Inflammatory macrophage (primary cell): ENCODE measurements at places on chromosomes 6 and 20.
A peak's percentile ranks its signal among the peaks of the same experiment; 100 is the strongest.

GRCh38 chr6:89975991-89976693, 81.9 kb downstream of the GJA10 start:
- DNase-seq, result no peak

- no peak for DNase-seq
These were observed 2.7 kb downstream of the MYCT1 start for GRCh38 chr6:152700427-152700826.

GRCh38 chr20:57838670-57839151, 128.9 kb upstream of the PMEPA1 start:
- no peak for DNase-seq

DNA sequence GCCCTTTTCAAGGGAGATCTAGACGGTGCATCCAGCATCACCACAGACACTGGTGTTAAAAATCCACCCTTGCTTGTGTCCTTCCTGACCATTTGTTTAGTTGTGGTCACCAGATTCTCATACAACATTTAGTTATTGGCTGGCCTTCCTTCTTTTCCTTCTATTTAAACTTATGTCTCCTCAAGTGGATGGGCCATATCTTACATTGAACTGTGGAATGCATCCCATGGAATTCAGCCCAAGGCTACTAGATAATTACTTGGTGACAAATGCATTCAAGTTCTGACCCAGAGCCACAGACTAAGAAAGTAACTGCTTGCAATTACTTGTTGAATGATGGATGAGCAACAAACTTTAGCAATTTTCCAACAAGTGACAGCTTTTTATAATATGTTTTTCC, 198.9 kb upstream of the SSTR4 start:
- DNase-seq, result no peak

GRCh38 chr20:2379511-2380229, 1.0 kb upstream of the TGM6 start:
- DNase-seq, result peak; percentile 35

GRCh38 chr6:170107606-170108222, 183.2 kb downstream of the DLL1 start:
- DNase-seq, result no peak

- DNase-seq, result peak; percentile 8
These were observed 72.4 kb downstream of the HFE start for GRCh38 chr6:26159357-26160273.

GRCh38 chr6:43718387-43719105, 31.0 kb upstream of the MRPS18A start:
- no peak for DNase-seq

DNA sequence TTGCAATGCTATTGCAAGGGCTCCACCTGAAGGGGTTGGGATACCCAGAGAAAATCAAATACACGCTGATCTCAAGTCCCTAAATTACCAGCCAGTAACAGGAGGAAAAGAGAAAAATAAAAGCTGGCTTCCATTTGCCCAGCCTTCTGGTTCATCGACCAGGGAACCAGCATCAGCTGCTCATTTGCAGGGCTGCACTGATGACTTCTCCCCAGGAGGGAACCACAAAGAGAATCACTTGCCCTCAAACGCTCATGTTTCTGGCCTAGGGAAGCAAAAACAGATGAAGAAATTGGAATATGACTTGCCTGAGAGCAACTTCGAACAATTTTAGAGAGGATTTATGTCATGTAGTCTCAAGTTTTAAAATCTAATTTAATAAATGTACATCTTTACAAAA, 119.7 kb downstream of the SH3BGRL2 start:
- no peak for DNase-seq

- DNase-seq, result no peak
These were observed 430.1 kb upstream of the SLC35B3 start for GRCh38 chr6:8865451-8865850.

- no peak for DNase-seq
These were observed 74.3 kb downstream of the RPS12 start for GRCh38 chr6:132888701-132889100.

DNA sequence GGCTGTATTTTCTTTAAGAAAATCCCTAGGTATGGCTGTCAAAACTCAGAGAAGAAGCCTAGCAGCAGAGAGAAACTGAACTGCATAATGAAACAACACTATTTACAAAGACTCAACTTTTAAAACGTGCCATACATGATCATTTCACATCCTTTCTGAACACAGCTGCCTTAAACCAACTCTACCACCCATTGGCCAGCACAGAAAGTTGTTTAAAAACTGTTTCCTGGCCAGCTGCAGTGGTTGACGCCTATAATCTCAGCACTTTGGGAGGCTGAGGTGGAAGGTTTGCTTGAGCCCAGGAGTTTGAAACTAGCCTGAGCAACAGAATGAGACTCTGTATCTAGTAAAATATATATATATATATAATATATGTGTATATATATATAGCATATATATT, 336.4 kb upstream of the SOX4 start:
- no peak for DNase-seq

GRCh38 chr6:138945354-138945753, 42.7 kb downstream of the REPS1 start:
- DNase-seq, result no peak

GRCh38 chr20:12715991-12716680, 292.6 kb upstream of the SPTLC3 start:
- no peak for DNase-seq

DNA sequence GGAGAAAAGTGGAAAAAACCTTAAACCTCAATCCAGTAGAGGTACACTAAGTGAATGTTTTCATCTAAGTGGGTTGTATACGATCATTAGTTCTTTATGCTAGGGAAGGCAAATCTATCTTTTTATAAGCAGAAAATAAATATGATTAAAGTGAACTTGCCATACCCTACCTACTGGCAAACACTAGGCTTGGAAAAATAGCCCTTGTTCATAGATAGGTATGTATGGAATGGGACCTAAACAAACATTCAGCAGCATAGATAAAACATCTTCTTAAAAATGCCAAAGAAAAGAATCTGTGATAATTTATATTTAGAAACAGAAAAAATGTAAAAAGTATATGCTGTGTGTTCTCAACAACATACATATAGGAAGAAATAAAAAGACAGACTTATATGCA, 18.8 kb downstream of the REV3L start:
- DNase-seq, result no peak

GRCh38 chr6:14035071-14035847, 82.3 kb upstream of the CD83 start:
- DNase-seq, result no peak

GRCh38 chr6:34973547-34974248, 84.6 kb downstream of the ANKS1A start:
- DNase-seq, result no peak

- peak; percentile 95 for DNase-seq
These were observed 334.9 kb upstream of the JARID2 start for GRCh38 chr6:14910692-14911547.

GRCh38 chr6:12866422-12867029, 150.0 kb downstream of the PHACTR1 start:
- no peak for DNase-seq

DNA sequence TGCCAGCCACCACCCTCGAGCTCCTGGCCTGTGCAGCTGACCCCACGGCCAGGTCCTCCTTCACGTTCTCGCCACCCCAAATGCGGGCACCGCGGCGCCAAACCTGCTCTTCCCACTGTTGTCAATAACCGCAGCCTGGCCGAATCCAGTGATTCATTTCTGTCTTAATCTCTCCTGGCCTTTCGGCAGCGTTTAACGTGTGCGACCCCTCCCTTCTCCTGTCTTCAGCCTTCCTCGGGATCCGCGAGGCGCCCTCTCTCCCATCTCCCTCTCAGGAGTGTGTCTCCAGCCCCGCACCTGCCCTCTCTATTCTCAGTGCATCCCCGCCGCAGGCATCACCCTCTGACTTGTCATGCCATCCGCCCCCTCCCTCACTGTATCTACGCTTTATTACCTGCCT, 91.4 kb downstream of the THBS2 start:
- no peak for DNase-seq

- no peak for DNase-seq
These were observed 13.6 kb downstream of the NHSL1 start for GRCh38 chr6:138485586-138486248.

DNA sequence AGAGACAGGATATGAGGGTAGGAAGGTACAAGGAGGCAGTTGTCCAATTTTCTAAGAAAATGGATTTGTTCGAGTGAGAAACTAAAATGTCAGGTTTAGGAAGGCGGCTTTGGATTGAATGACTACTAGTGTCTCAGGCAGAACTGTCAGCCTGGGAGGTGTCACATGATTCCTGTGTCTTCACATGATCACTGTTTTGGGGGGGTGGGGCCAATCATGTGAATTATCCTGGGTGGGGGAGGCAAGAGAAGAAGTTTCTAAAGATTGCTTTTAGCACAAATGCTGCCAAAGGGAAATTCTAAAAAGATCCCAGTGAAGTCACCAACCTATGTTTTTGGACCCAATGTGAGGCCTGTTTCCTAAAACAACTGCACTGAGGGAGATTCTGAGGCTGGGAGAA, 2.3 kb downstream of the SIRPA start:
- peak; percentile 83 for DNase-seq

DNA sequence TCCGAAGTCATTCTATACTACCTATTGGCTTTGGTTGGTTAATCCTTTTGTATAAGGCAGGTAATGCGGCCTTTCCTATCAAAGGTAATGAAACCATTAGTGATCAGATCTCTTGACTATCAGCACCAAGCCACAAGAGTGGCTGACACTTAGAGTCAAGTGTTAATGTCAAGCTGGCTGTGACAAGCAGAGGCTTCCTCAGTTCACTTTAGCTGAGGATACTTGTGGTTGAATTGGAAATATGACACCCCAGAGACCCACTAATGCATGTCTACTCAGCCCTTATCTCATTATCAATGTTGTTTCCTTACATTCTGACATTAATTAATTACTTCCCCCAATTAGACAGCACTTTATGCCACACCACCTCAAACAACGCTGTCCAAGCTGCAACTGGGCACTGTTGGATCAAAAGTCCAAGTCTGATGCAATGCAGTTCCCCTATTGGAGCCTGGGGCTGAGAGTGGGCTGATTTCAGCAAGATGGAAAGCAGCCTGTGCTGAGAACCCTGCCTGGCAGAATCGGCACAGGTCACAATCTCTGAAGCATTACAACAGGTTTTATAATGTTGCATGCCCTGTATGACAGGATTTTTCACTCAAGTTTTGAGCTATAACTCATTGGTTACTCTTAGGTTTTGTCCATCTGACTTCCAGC, 273.5 kb downstream of the COL12A1 start:
- no peak for DNase-seq

DNA sequence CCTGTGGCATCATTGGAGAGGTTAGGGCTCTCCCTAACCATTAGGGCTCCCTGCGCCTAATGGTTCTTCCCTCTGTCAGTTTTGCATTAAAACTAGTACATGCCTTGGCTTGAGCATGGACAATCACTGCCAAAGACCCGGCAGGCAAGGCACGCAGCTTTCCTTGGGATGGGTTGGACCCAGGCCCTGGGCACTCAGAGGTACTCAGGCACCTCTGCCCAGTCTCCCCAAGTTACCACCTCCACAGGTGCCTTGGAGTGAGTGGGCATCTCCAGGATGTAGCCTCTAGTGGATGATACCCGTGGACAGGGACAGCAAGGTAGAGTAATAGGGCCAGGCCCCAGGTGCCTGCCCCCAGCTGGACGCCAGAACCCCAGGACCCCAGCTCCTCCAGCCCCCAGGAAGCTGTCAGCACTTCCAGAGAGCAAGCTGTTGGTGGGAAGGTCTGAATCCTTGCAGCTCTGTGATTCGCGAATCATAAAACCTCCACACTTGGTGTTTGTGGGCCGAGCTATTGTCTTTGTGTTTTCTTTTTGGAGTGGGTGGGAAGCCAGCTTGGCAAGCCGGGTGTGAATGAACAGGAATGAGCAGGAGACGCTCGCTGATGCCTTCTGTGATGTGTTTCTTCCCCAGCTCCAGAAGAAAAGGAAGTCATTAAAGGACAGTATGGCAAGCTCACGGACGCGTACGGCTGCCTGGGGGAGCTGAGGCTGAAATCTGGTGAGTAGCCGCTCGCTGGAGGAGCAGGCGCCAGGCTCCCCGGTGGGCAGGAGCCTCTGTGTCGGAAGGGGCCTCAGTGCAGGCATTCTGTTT, 35.1 kb downstream of the SYNJ2 start:
- no peak for DNase-seq

DNA sequence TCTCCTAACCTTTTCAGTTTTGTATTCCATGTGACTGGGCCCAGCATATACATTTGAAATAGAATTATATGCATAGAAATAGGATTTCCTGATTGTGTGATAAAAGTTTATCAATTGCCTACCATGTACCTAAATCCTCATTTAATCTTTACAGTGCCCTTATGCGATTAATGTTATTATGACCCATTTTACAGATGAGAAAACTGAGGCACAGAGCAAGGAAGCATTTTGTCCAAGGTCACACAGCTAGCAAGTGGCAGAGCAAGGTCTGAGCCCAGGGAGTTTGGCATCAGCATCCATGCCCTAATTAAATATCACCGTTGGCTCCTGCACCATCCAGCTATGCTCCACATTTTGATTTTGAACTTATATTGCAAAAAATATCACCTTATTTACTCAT, 28.2 kb upstream of the PAX1 start:
- no peak for DNase-seq

DNA sequence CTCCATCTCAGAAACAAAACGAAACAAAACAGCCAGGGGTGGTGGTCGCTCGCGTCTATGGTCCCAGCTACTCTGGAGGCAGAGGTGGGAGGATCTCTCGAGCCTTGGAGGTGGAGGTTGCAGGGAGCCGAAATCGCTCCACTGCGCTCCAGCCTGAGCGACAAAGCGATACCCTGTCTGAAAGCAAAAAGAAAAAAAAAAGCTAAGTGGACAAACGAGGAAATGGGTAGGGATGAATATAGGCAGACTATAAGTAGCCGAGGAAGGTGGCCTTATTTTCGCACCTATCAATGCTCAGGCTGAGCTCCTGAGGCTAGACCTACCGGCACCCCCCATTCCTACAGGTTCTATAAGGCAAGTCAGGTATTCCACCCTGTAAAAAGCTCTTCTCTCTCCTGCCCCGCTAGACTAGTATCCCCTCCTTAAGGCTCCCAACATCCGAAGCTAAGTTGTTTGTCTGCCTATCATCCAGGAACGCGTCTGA, 650 bp upstream of the CASP8AP2 start:
- peak; percentile 4 for DNase-seq

- peak; percentile 62 for DNase-seq
These were observed 162.4 kb downstream of the ID4 start for GRCh38 chr6:19999319-20000191.

DNA sequence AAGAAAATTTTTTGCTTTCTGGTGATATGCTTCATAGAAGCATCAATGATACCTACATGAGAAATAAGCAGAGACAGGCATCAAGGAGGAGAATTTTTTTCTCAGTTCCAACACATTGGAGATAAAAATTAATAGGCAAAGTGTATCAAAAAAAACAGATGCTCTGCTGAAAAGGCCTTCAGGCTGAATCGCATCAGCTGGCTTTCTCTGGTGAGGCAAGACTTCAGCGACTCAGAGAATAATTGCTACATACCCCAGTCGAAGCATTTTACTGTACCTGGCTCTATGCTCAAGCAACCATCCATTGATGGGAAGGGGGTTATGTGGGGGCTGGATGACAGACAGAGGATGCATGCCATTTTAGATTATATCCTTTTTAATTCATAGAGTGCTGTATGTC, 415.1 kb downstream of the TFAP2A start:
- DNase-seq, result no peak

DNA sequence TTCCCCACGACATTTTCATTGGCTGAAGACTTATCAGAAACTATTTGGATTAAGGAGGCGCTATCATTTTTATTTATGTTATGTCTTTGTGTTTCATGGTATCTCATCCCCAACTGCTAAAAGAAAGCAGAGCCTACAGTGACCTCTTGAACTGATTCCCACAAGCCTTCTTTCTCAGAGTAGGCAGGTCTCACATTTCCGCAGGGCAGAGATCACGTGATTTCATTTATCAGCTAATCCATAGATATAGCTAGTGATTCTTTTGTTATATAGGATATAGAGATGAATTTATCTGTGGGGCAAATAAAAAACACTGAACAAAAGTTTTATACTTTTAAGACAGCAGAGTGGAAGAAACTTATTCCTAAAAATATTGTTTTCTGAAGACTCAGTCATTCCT, 25.0 kb upstream of the POPDC3 start:
- DNase-seq, result no peak
